Astrocyte of the hippocampus (primary cell): ENCODE measurements at places on chromosomes 13 and 19.

- no peak for DNase-seq
Observed at GRCh38 chr13:91074091-91074490, 273.4 kb upstream of the MIR17HG start.

GRCh38 chr19:48190288-48190884, 19.9 kb downstream of the ZSWIM9 start:
- peak; percentile 98 for DNase-seq

DNA sequence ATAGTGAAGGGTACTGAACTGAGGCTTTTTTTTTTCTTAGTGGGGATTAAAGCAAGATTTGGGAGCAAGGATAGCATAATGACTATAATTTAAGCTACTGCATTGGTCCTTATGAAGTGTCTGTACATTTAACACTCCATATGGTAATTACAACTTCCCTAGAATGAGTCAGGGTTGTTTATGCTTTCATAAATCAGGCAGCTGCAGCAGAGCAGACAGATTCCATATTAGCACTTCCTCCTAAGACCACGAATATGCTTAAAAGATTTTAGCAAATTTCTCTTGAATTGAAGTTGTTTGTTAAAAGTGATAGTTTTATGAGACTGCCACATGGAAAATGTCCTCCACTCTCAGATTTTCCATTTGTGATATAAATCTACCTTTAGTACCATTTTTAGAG, 401.1 kb upstream of the SPRY2 start:
- DNase-seq = no peak

DNA sequence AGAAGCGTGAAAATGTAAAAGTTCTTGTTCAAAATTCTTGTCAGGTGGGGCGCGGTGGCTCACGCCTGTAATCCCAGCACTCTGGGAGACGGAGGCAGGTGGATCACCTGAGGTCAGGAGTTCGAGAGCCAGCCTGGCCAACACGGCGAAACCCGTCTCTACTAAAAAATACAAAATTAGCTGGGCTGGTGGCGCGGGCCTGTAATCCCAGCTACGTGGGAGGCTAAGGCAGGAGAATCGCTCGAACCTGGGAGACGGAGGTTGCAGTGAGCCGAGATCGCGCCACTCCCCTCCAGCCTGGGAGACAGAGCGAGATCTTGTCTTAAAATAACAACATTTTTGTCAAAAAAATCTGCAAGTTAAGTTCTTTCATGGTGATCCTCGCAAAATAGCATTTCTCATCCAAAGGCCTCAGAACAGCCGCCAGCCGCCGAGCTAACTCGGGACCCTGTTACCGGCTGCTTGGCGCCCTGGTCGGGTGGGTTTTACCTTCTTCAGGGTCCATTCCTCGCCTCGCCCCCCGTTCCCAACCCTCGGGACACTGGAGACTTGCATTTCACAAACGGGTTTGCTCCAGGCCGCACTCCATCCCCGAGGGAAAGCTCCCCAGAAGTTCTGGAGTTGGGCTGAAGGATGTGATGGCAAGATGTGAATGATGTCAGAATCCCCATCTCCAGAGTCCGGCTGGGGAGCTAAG, 1.6 kb downstream of the LATS2 start:
- no peak for DNase-seq

DNA sequence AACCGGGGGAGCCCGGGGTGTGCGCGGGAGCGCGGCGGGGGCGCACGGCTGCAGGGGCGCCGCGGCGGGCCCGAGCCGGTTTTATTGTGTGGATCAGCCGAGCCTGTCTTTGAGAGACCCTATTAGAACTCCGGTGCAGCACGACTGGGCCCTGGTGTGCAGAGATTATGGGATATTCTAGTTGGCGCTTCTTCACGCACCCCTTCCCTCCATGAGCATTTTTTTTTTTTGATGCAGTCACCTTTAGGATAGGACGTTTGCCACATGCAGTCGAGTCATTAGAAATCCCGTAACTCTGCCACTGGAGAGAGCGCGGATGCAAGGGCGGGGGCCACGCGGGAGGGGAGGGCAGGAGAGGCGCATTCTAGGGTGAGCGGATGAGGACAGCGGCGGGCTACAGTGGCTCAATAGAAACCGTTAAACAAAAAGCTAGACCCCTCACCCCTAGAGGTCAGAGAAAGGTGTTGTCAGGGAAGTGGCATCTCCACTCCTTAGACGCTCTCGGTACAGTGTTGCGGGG, 3.7 kb downstream of the FGF9 start:
- DNase-seq = peak; percentile 12

- no peak for DNase-seq
Observed at GRCh38 chr13:46324976-46325375, 62.1 kb downstream of the RUBCNL start.
